Tibial nerve (tissue), 4 donors: ENCODE measurements at places on chromosomes 16 and 17. TPM values are rescaled to one million over a fixed set of nuclear protein-coding genes. Genes with fewer than 3 reads are reported as not detected.

DNA sequence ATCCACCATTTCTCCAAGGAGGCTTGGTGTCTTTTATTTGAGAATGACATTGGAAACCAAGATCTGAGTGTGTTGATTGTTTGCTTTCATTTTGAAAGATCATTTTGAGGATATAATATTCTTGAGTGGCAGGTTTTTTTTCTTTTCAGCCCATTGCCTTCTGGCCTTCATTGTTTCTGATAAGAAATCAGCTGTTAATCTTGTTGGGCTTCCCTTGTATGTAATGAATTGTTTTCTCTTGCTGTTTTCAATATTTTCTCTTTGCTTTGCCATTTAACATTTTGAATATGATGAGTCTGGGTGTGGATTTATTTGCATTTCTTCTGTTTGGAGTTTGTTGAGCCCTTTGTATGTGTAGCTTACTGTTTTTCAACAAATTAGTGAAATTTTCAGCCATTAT lies 22.0 kb downstream of the PRSS54 start:
- no peak for DNase-seq

- no peak for DNase-seq
These were observed 879 bp downstream of the SOCS1 start for GRCh38 chr16:11254913-11255736.

GRCh38 chr17:75404731-75405364 lies 630 bp downstream of the GRB2 start:
- no peak for DNase-seq

Gene NATD1
- total RNA-seq = 12.0 TPM

GRCh38 chr16:85615014-85615851 lies 2.1 kb downstream of the GSE1 start:
- no peak for DNase-seq

- DNase-seq = peak; percentile 74
These were observed 9.2 kb downstream of the SP2 start for GRCh38 chr17:47905221-47905733.

Gene CSH2
- total RNA-seq = not detected

Gene TBKBP1
- 12.0 TPM for total RNA-seq

Gene KRTAP2-1
- not detected for total RNA-seq

DNA sequence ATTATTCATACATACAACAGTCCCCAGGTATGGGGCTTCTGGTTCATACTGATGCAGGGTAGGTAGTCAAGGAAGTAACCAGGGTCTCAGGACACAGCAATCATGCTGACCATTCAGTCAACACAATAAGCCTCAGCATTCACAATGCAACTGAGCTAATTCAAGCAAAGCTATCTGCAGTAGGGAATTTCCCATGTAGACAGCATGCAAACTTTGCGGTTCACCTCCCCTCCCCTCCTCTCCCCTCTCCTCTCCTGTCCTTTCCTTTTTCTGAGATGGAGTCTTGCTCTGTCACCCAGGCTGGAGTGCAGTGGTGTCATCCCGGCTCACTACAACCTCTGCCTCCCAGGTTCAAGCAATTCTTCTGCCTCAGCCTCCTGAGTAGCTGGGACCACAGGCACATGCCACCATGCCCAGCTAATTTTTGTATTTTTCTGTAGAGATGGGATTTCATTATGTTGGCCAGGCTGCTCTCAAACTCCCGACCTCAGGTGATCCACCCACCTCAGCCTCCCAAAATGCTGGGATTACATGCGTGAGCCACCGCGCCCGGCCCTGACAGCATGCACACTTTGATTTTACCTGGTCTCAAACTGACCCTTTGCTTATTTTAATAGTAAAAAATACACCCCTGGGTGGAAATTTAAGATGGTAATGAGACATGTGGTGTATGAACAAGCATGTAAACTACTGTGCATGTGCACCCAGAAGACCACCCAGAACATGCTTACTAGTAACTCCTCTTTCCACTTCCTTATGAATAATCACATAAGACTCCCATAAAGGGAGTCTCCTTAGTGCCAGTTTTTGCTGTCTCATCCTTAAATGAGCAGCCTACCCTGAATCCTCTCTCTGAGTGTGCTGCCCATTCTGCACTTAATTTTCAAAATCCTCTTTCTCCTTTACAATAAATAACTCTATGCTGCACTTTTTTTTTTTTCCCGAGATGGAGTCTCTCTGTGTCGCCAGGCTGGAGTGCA lies 9.3 kb upstream of the RNF135 start:
- no peak for DNase-seq

GRCh38 chr16:68599586-68599985 lies 45.5 kb upstream of the CDH3 start:
- DNase-seq = no peak

Gene CX3CL1
- total RNA-seq = 18.4 TPM
